ENCODE measurements at places on chromosomes 6 and 20.

DNA sequence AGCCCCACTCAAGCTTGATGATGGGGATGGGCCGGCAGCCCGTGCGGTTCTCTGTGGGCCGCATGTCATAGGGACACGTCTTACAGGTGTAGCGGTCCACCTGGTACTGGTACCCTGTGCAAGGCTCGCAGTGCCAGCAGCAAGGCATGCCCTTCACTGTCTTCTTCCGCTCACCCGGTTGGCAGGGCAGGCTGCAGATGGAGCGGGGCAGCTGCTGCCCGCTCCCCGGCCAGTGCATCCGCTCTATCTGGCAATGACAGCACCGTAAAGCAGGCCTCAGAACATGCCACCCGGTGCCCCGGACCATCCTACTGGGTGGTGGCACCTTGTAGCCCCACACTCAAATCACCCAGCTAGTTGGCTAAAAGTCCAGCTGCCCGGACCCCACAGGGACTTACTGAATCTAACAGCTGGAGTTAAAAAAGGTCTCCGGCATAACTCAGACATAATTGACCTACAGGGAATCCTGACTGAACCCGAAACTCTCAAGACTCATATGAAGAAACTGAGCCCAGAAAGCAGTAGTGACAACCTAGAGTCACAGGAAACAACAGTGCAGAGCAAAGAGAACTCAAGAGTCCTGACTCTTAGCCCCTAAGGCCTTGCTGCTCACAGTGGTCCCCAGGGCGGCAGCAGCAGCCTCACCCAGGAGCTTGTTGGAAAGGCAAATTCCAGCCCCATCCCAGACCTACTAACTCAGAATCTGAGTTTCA lies 109.4 kb downstream of the GRM4 start:
- DNase-seq = no peak

GRCh38 chr20:44091026-44091425 lies 96.0 kb downstream of the JPH2 start:
- no peak for DNase-seq

DNA sequence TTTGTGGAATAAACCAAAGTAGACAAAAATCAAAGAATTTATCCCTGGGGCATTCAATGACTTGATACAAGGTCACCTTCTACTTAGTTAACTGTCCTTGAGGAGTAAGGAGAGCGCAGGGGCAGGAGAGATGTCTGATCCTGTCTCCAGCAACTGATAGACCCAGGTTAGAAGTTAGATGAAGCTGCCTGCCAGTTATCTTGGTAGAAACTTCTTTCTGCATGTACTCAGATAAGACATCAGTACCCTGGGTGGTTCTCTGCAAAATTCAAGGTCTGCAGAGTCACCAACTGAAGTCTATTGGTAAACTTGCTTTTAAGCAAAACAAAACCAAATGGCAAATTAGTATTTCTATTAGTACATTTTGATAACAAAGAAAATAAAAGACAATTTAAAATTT lies 2.7 kb downstream of the SGK1 start:
- DNase-seq = no peak

- no peak for DNase-seq
These were observed 289.6 kb downstream of the RIMS1 start for GRCh38 chr6:72175916-72176315.

DNA sequence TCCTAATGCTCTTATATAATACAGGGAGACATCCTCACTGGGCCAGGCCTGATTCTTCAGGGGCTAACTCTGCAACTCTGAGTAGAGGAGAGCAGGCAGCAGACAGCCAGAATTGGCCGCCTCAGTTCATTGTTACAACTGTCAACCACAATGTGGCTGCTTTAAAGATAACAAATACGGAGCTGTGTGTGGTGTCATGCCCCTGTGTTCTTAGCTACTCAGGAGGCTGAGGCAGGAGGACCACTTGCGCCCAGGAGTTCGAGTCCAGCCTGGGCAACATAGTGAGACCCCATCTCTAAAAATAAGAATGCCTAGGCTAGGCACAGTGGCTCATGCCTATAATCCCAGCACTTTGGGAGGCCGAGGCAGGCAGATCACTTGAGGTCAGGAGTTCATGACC lies 34.3 kb downstream of the CEP250 start:
- no peak for DNase-seq

GRCh38 chr6:99185525-99185924 lies 163.9 kb downstream of the FAXC start:
- DNase-seq = no peak

DNA sequence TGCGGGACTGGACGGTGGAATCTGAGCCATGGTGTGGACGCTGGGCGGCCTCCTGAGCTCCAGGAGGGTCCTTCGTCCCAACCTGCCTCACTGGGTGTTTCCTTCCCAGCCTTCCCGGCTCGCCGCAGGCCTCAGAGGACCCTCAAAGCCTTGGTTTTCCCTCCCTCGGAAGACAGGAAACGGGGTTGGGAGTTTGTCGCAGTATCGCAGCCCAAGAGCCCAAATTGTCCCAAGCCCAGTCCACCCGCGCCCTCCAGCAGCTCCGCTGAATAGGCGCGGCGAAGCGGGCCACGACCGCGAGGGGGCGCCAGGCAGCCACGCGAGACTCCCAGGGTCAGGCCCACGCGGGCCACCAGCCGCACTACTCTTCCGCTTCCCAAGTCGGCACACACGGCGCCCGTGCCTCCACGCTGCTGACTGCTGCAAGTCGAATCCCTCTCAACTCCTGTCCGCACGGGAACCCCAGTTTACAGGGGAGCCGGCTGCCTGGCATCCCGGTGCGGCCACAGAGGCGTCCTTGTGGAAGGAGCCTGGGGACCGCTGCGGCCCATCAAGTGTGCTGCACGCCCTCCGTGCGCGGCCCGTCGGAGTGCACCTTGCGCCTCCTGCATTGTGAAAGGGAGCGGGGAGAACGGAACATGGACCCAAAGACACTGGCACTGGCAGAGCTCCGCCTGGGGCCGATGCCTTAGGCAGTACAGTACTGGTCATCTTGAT lies 40.4 kb upstream of the HMGA1 start:
- DNase-seq = peak; percentile 74

DNA sequence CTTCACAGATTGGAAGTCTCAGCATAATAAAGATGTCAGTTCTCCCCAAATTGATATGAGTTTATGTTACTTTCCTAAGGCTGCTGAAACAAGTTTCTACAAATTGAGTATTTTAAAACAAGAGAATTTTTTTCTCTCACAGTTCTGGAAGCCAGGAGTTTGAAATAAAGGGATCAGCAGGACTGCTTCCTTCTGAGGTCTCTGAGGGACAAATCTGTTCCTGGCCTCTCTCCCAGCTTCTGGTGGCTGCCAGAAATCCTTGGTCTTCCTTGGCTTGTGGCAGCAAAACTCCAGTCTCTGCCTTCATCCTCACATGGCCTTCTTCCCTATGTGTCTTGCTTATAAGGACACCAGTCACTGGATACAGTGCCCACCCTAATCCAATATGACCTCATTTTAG lies 136.1 kb downstream of the TFAP2A start:
- no peak for DNase-seq

GRCh38 chr20:41169162-41169690 lies 31.9 kb downstream of the PLCG1 start:
- no peak for DNase-seq

- DNase-seq = no peak
These were observed 27.3 kb upstream of the TSPYL1 start for GRCh38 chr6:116307001-116307400.

DNA sequence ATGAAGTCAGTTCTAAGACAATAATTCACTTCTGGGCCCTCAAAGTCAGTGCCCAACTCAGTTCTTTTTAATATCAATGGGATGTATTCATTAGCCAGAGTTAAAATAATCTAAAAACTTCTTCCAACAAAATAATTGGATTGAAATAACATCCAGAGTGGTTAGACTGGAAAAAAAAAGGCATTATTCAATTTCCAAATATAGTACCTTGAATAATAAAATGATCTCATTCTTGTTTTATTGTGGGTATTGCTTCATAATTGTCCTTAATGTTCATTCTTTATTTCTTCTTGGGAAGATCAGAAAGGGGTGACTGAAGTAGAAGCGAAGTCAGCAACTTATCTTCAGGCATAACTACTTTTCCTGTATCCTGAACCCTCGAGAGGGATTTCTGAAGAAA lies 85.1 kb upstream of the JARID2 start:
- no peak for DNase-seq

- no peak for DNase-seq
These were observed 62.9 kb downstream of the SUN5 start for GRCh38 chr20:32941155-32941885.

DNA sequence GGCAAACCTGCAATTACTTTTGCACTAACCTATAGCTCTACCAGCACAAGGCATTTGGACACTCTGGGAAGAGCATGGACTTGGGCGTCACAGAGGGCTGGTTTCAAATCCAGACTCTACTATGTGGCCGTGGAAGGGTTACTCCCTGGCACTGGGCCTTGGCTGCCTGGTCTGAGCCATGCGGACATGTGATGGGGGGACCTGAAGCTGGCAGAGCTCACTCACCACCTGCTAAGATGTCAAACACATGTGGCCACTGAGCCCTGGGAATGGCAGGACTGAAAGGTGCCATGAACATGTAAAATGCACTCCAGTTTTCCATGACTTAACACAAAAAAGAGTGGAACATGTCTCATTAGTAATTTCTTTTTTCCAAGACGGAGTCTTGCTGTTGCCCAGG lies 23.7 kb downstream of the VSTM2L start:
- DNase-seq = no peak

- DNase-seq = peak; percentile 50
These were observed at the start of gene CD83 for GRCh38 chr6:14117158-14118090. TSS of gene CD83 (plus strand) at chr6:14117772. CDS start at chr6:14117812, 40 bp downstream.

- DNase-seq = no peak
These were observed 236.4 kb downstream of the UST start for GRCh38 chr6:148983101-148983761.

GRCh38 chr6:2839195-2839981 lies 2.3 kb downstream of the SERPINB1 start:
- DNase-seq = no peak

GRCh38 chr6:165096868-165097267 lies 212.5 kb downstream of the C6orf118 start:
- no peak for DNase-seq

GRCh38 chr6:166418691-166419143 lies 36.0 kb upstream of the MPC1 start:
- no peak for DNase-seq

- no peak for DNase-seq
These were observed 259.9 kb downstream of the DLL1 start for GRCh38 chr6:170030821-170031471.

DNA sequence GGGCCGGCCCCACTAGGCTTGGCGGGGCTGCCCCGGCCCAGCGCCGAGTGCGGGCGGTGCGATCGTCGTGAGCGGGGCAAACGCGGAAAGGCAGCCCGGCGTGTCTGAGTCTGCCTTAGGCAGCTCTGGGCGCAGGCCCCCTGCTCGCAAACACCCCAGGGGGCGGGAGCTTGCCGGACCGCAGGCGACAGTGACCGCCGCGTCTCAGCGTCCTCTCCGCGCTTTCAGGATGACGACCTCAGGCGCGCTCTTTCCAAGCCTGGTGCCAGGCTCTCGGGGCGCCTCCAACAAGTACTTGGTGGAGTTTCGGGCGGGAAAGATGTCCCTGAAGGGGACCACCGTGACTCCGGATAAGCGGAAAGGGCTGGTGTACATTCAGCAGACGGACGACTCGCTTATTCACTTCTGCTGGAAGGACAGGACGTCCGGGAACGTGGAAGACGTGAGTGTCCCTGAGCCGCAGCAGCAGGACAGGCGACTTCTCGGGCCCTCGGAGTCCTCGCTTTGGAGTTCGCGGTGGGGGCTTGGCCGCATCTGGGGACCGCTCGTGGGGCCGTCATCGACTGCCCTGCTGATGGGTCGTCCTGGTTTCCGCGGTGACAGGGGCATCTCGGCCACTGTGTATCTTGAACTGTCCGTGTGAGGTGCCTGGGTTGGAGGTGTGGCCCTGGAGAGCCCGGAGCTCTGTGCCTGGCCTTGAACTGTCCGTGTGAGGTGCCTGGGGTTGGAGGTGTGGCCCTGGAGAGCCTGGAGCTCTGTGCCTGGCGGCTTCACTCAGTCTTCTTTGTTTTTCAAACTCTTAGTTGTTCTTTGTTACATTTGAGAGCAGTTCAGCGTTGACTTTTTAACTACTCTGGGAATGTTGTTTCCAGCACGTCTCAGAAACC lies 786 bp downstream of the ADRM1 start:
- DNase-seq = peak; percentile 30

GRCh38 chr20:61220131-61220530 lies 31.9 kb upstream of the CDH4 start:
- no peak for DNase-seq

DNA sequence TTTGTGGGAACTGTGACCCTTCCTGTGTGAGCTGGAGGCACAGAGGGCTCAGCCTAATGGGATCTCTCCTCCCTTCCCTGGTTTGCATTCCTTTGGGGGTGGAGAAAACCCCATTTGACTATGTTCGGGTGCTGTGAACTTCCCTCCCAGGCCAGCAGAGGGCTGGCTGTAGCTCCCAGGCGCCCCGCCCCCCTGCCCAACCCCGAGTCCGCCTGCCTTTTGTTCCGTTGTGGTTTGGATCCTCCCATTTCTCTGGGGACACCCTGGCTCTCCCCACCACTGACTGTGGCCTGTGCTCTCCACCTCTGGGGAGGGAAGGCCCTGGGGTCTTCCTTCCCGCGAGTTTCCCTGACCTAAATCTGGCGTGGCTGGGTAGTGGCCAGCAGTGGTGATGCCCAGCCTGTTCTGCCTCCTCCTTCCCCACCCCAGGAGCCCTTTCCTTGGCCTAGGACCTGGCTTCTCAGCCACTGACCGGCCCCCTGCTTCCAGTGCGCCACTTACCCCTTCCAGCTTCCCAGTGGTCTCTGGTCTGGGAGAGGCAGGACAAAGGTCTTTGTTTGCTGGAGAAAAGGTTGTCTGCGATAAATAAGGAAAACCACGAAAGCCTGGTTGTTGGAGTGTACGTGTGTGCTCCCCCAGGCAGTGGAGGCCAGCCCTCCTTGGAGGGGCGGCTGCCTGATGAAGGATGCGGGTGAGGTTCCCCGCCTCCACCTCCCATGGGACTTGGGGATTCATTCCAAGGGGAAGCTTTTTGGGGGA lies 4.9 kb downstream of the VEGFA start:
- DNase-seq = peak; percentile 26

GRCh38 chr6:56032715-56033260 lies 157.4 kb upstream of the BMP5 start:
- no peak for DNase-seq

- peak; percentile 33 for DNase-seq
These were observed 27.5 kb downstream of the SERPINB9 start for GRCh38 chr6:2875359-2876191.

GRCh38 chr6:37565267-37566110 lies 65.8 kb upstream of the CCDC167 start:
- no peak for DNase-seq

Data from bone marrow (tissue), 2 donors.